ENCODE measurements at places on chromosomes 4 and X.

DNA sequence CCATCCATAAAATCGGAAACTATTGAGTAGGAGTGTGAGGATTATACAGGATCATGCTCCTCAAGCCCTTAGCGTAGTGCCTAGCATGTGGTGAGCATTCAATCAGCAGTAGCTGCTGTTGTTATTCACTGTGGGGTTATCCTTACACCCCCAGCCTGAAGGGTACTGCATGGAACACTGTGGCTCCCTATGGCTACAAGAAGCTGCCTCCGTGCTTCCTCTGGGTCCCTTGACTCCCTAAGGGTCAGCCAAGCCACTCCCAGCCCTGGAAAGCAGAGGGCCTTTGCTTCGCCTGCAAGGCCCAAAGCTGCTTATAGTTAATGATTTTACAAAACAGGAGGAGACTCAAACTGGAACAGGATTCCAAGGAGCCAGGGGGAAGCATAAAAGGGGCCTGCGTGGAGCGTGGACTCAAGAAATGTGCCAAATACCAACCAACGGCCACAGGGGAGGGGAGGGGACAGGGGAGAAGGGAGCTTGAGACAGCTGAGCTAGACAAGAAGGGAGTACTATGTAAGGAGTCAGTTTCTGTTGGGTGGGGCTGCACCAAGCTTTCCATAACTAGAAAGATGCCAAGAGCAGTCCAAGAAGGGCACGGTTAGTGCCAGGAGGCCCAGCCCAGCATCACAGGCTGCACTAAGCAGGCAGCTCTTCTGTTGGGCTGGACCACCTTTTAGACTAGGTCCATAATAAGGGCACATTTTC is 15.9 kb downstream of the SEPTIN6 start:
- DNase-seq = no peak

DNA sequence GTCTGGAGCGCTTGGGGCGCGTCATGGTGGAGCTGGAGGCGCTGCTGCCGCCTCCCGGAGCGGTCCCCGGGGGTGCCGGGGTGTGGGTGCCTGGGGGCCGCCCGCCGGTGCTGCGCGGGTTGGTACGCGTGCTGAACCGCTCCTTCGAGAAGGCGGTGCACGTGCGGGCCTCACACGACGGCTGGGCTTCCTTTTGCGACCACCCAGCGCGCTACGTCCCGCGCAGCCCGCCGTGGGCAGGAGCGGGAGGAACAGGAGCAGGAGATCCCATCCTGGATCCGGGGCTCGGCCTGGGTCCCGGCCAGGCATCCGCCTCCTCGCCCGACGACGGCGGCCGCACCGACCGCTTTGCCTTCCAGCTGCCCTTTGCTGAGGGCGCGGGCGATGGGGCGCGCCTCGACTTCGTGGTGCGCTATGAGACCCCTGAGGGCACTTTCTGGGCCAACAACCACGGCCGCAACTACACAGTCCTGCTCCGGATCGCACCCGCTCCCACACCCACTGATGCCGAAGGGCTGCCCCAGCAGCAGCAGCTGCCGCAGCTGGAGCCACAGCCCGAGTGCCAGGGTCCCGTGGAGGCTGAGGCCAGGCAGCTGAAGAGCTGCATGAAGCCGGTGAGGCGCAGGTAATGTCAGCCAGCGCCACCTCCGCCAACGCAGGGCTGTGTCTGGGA is 792 bp downstream of the PPP1R3F start:
- DNase-seq = no peak

DNA sequence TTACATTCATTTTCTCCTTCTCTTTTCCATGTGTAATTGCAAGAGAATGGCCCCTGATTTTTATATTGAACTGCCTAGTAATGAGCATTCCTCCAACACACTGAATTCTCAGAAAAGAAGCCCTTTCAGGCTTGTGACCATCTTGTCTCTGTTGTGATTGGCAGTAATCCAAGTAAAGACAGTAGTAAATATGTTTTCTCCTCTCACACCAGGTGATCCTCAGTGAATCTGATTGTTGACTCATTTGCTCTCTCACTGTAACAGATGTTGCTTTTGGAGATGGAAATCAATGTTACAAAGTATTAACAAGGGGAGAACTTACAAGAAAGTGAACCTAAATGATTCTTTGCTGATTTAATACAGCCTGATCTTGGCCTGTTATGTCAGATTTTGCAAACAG is 271.0 kb downstream of the AFF2 start:
- no peak for DNase-seq

DNA sequence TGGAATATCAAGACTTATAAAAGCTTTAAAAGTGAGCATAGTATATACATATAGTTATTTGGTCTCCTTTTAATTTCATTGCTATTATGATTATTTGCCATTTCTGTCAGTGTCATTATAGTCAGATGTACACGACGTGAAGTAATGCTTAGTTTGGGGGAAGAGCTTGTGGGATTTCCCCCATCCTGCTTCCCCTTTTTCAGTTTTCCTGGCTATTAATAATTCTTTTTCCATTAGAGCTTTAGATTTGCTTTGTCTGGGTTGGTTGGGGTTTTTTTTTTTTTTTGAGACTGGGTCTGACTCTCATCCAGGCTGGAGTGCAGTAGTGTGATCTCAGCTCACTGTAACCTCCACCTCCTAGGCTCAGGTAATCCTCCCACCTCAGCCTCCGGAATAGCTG is 5.4 kb downstream of the ABCE1 start:
- no peak for DNase-seq

DNA sequence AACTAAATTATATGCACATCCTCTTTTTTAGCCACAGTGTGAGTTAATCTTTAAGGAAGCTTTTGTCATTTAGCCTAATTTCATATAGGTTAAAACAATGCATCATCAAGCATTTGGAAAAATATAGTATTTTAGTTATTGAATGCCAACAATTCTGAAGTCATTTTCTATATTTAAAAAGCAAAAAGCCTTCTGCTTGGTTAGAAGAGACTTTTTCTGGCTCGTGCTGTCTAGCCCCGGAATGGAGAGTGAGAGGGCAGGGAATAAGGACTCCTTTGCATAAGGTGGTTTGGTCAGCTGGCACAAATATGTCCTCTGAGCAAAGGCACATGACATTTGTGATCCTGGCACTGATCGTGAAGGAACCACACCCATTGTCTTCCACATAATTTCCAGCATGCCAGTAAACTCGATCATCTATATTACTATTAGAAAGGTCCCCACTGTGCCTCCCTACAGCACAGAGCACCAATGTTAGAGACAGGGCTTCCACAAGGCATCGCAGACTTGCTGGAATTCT is 393.7 kb upstream of the INTU start:
- no peak for DNase-seq

DNA sequence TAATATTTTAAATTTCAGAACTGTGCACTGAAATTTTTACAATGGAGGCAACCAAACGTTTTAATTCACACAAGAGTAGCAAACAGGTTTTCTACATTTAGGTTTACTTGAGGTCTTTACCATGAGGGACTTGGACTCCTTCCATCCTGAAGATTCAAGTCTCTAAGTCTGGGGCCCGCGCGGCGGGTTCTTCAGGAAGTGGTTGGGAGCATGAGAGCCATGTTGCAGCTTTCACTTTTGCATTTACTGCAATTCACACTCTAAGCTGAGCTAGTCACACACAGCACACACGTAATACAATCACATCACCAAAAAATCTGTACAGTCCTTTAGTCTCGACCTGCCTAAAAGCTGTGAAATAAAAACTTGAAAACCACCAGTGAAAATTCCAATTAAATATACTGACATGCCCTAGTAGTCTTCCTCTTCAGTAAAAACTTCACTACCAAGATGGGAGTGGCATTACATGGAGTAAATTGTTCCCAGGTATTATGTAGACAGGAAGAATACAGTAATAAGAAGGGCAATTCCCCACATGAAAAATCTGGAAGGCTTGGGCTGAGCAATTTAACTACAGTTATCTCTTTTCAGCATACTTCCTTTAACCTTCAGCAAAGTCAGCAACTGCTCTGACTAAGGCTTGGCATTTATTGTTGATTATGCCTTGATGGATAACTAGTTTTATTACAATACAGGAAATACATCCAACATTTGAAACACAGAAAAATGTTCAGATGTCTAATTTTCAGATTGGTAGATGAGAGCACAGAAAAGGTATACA is 571.1 kb upstream of the DIPK2B start:
- DNase-seq = no peak

DNA sequence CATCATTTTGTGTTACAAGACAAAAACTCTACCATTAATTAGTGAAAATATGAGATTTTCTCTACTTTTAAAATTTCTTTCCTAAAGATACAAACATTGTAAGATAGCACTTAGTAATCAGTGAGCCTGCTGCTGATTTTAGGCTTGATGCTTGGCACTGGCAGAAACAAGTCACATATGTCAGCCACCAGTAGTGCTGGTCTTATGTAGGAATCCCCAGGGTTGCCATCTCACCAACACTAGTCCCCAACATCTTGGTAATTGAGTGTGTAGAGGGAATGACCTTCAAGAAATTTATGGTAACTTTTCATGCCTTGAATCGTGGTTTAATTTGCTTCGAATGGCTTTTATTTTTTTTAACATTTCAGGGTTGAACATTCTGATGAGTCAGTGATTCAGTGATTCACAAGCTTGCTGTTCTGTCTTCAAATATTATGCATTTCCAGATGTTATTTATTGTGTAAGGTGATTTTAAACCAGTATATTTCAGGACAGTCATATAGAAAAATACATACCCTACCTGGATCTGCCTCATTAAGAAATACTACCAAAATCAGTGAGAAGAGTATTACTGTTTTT is 11.9 kb downstream of the EXOC1 start:
- no peak for DNase-seq

GRCh38 chr4:168550064-168550766 is 53.4 kb downstream of the PALLD start:
- no peak for DNase-seq

GRCh38 chrX:122248681-122249080 is 935.4 kb upstream of the GRIA3 start:
- no peak for DNase-seq

DNA sequence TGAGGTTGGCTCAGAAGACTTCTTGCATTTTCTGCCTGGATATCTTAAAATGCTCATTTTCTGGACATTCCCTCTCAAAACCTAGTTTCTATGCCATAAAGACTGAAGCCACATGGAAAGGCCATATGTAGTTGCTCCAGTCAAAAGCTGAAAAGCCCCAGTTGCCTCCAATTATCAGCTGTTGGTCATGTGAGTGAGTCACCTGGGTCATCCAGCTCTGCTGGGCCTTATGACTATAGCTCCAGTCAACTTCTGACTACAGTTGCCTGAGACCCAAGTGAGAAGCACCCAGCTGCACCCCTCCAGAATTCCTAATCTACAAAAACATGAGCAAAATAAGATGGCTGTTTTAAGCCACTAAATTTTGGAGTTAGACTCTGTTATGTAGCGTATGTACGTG is 41.9 kb downstream of the HELQ start:
- DNase-seq = no peak

DNA sequence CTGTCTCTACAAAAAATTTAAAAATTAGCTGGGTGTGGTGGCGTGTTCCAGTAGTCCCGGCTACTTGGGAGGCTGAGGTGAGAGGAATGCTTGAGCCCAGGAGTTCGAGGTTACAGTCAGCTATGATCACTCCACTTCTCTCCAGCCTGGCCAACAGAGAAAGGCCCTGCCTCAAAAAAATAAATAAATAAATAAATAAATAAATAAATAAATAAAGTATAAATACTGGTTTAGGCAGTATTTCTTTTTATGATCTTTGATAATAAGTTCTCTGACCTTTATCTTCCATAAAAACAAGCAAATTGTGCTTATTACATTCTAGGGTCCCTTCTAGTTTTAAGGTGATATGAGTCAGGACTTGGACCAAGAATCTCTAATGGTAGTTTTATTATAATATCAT is 320.3 kb downstream of the PCDH19 start:
- no peak for DNase-seq

- DNase-seq = no peak
Observed at GRCh38 chr4:98148856-98149255, 5.6 kb upstream of the STPG2 start.

- DNase-seq = no peak
Observed at GRCh38 chrX:42803320-42803719, 25.4 kb upstream of the PPP1R2C start.

DNA sequence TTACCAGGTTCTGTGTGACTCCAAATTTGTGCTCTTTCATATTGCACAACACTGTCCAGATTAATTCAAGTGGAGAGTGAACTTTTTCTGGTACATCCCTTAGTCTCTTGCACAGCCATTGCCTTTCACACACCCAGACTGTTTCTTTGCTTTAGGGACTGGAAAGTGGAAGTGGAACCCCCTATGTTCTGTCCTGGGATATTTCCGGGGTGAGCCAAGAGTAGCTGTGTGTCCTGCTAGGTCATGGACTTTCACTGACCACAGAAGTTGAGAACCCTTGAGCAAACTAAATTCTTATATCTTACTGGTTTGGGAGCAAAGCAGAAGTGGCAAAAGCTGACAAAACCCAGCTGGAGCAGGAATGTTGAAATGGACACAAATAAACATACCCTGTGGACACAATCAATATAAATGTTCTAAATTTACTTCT is 10.3 kb upstream of the VSIG4 start:
- no peak for DNase-seq

DNA sequence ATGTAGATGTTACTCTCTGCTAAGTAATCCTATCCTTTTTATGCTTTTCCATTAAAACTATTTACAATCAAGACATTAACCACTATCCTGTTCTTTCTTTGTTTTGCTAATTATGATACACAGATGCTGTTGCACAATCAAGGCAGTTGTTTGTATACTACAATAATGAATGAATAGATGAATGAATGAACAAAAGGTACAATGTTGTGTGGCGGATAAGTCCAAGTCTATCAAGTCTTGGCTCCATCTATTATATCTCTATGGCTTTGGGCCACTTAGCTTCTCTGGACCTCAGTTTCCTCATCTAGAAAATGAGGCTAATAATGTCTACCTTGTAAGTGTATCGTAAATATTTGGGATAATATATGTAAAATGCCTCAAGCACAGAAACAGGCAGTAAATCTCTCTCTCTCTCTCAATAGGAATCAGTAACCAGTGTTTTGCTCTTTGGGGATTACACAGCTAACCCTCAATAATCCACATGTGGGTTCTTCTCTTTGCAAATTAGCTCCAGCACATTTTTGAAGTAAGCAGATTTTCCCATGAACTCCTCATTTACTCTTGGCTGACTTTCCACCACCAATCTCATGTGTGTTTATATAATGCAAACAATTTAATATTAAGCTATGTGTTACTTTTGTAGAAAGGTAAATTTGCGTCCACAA is 27.8 kb upstream of the TSPAN5 start:
- no peak for DNase-seq

DNA sequence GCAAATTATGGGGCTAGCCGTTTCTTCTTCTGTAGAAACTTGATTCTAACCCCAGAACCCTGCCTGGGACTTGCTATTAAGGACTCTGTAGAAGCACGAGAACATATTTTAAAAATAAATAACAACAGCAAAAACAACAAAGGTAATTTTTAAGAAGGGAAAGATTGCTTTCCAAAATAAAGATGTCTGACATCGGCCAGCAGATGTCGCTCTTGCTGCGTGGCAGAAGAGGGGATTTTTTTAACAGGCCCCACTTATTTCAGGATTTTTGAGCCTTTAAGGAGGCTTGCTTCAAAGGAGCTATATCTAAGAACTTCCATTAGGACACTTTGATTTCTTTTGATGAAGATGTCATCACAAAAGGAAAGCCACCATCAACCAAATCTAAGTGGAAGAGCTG is 62.8 kb upstream of the EGFL6 start:
- DNase-seq = no peak

Measured in SW 1271 (cell line).